ENCODE measurements at places on chromosomes 11 and 22.

DNA sequence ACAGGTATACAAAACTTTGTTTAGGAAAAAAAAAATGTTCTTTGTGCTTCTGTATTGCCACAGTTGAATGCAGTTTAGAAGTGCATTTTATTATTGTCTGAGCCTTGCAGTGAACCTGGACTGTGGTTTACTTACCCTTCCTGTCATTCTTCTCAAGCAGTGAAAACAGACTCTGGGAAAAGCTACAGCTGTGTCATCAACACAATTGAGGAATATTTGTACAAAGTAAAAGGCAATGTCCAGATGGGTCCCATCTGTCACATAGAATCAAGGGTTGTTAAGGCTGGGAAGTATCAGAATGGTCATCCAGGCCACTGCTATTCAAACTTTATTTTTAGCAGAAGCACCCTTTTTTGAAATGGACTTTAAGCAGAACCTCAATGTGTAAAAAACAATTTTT lies 73.3 kb downstream of the TRIM44 start:
- DNase-seq: no peak

DNA sequence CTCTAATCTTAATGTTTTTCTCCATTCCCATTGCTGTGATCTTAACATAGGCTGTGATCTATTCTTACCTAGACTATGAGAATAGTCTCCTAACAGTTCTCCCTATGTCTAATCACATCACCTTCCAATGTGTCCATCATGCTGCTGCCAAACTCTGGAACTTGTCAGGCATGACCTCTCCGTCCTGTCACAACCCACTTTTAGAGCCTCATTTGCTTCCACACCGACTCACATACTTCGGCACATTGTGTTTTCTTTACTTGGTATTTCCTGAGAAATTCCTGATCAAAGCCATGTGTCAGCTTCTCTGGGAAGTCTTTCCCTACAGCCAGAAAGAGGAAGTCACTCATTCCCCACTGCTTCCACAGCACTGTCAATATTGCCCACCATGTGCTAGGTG lies 40.5 kb upstream of the BIRC3 start:
- DNase-seq: no peak

- no peak for DNase-seq
Observed at GRCh38 chr22:40889116-40889515, 27.2 kb upstream of the DNAJB7 start.

- DNase-seq: no peak
Observed at GRCh38 chr11:78516281-78516680, 58.4 kb downstream of the NARS2 start.

DNA sequence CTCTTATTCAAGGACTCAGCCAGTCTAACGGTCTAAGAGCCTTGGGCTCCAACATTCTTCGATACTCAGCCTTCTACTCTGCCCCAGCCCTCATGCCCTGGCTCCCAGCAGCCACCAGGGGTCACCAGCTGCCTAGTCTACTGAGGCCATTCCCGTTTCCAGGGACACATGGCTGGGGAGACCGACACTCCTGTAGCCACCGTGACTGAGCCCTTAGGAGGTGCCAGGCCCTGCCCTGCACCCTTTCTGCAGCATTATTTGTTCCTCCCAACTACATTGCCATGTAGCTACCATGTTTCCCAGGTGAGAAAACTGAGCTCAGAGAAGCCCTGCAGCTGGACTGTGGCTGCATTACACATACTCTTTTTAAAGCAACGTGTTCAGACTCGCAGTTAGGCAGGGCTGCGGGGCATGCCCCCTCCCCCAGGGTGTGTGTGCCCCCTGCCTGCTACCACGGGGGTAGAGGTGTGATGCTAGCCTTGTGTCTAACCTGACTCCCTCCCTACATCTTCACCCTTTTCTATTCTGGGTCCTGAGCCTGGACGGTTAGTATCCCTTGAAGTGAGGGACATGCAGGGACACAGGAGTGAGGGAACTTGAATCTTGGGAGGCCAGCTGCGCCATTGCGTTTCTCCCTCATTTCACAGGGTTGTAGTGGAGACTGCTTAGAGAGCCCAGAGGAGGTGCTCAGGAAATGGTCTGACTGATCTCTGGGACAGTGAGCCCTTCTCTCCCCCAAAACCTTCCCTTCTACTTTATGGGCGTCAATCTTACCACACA lies 17.5 kb downstream of the ATG16L2 start:
- no peak for DNase-seq

DNA sequence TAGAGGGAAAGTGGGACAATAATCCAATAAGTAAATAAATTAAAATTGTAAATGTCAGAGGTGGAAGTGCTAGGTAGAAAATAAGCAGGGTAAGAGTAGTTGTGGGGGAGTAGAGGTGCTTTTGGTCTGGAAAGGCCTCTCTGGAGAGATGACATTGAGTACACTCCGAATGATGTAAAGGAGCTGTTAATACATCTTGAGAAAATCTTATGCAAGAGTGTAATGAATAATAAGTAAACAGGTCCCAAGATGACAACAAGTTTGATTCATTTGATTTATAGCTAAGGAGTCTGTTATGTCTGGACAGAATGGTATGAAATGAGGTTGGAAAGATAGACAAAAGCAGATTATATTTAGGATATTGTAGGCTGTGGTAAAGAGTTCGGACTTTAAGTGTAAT lies 87.5 kb downstream of the TMEM135 start:
- DNase-seq: no peak

GRCh38 chr22:36540867-36541642 lies 12.1 kb upstream of the EIF3D start:
- DNase-seq: no peak

GRCh38 chr11:45665933-45666647 lies 668 bp upstream of the CHST1 start:
- DNase-seq: no peak

DNA sequence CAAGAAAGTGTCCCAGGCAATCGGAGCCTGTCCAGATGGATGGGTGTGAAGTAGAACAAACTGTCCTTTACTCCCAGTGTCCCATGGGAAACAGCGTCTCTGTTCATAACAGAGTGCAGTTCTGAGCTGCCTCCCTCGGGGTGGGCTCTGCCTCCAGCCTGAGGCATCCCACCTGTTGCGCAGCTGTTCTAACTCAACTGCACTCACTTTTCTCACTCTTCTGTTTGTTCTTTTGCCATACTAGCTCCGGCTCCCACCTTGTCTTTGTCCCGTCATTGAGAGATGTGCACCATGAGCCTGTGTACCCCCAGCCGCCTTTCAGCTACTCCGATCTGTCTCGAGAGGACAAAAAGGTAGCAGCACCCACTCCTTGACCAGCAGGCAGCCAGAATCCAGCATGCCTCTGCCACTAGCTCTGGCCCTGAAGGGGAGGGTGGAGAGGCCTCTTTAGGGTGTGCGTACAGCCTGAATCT lies 20.7 kb upstream of the CDC42EP2 start:
- DNase-seq: no peak

- DNase-seq: no peak
Observed at GRCh38 chr11:122258446-122259194, 142.6 kb upstream of the BLID start.

DNA sequence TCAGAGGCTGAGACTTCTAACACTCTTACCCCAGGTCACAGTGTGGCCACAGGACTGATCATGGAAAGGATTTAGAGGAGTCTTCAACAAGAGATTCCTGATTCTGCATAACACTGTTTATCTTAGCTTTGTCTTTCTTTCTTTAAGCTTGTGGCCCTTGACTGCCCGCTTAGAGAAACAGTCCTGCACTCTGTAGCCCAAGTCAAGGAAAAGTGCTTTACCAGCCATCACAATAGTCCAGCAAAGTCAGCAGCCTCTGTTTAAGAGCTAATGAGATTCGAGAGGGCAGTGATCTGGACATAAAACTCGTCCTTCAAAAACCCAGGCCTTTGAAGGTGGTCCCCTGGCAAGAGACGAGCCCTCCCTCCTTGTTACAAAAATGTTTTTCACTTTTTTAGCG lies 30.0 kb downstream of the PRDM10 start:
- no peak for DNase-seq

DNA sequence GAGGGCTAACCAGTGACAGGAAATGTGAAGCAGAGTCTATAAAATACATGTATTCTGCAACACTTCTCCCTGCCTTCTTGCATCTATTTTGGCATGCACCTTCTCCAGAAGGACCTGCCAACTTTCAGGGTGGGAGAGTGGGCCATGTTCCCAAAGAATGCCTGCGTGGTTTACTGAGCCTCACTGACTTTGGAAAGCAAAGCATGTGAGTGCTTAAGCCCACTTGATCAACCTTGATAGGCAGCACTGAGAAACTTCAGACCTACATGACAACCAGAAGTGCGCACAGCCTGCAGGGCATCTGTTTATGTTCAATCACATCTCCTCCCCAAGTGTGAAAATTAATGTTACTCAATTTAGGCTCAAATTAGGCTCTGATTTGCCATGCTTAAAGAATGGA lies 69.2 kb downstream of the AMOTL1 start:
- no peak for DNase-seq

- no peak for DNase-seq
Observed at GRCh38 chr11:117044287-117045035, 53.8 kb downstream of the SIK3 start.

DNA sequence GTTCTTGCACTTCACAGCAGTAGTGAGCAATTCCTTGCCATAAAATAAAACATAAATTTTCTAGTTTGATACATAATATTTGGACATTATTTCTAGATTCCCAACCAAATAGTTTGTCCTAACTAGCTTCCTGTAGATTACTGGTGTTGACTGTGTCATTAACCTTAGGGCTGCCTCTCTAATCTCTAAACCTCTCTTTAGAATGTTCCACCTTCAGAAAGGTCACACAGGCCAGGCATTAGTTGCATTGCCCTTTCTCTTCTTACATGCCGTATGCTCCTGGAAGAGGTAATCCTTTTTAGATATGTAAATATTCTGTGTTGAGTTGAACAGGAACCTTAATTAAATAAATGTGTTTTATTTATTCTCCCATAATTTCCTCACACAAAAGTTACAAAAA lies 904.9 kb upstream of the CNTN5 start:
- no peak for DNase-seq

GRCh38 chr11:59289356-59290181 lies 69.1 kb upstream of the OR5AN1 start:
- DNase-seq: no peak

GRCh38 chr11:117182551-117182935 lies 4.0 kb downstream of the SIDT2 start:
- no peak for DNase-seq

- DNase-seq: no peak
Observed at GRCh38 chr22:41347066-41347859, 34.5 kb upstream of the TEF start.

- DNase-seq: no peak
Observed at GRCh38 chr11:335779-336658, 15.4 kb upstream of the IFITM3 start.

DNA sequence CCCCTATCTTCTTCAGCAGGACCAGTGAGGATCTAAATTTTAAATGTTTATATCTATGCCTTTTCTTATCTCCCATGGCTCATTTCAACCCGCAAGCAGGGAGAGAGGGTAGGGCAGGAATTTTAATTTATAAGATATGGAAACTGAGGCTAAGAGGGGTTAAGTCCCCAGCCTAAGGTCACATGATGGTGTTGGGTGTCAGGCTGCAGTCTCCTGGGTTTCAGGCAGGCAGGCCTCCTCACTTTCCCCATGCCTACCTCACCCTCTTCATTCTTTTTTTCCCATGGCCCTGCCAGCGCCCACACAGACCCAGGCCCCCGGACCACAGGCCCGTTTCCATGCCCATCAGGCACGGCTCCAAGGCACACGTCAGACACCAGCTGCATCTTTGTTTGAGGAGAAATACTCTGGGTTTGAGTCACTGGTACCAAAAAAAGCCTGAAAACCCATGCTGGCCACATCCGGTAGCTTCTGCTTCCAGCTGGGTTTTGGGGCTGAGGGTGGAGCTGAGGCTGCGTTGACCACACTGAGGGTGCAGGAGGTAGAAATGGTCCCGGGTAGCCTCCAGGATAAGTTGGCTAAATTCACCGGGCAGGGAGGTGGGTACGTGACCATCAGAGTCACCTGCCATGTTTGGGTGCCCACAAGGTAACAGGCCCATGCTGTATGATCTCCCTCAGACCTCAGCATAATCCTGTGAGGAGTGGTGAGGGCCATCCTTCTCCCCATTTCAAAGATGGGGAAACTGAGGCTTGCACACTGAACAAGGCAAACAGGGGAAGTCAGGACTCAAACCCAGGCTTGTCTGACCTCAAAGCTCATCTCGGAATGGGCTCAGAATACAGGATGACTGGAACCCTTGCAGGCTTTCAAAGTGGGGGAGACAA lies 7.5 kb downstream of the CRYBB1 start:
- DNase-seq: no peak

DNA sequence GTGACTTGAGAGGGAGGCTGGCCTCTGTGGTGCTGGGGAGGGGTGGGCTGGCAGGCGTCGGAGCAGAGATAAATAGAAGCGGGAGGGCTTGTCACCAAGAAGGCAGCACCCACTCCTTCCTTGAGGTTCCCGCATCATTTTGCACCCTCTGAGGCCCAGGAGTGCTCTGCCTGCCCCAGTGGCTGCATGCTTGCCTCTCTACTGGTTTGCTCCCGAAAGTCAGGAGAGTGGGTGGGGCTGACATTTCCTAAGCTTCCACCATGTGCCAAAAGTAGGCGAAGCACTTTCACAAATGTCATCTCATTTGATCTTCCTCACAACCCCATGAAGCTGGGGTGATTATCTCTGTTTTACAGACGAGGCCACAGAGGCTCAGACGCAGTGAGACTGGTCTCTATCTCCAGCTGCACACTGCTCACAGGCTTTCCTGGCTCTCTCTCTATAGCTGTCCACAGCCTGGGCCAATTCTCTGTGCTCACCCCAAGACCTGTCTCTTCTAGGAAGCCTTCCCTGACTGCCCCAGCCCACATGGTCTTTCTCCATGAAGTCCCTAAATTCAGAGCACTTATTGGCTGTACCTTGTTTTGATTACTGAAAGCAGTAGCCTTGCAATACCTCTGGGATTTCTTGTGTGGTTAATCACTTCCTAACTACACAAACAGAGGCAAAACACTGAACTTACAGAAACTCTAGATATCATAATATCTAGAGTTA lies 2.6 kb upstream of the UCP3 start:
- no peak for DNase-seq

DNA sequence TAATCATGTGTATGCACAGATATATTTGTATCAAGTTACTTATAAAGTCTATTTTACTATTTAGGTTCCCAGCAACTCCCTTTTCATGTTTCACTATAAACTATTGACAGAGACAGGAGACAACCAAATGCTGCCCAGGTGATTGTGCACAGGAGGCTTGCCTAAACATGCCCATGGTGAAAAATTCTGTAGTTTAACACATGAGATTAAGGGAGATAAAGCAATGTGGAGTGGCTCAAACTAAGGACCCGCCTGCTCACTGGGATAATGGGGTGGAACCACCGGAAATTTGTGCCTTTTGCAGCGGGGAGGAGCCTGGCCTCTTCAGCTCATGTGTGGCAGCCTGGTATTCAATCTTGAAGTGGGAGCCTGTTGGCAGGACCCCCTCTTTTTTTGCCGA lies 459.5 kb upstream of the CNTN5 start:
- no peak for DNase-seq

Measured in esophagus squamous epithelium (tissue), 5 donors.